ENCODE measurements at places on chromosomes 5 and 9. TPM values are rescaled to one million over a fixed set of nuclear protein-coding genes. Genes with fewer than 3 reads are reported as not detected.

DNA sequence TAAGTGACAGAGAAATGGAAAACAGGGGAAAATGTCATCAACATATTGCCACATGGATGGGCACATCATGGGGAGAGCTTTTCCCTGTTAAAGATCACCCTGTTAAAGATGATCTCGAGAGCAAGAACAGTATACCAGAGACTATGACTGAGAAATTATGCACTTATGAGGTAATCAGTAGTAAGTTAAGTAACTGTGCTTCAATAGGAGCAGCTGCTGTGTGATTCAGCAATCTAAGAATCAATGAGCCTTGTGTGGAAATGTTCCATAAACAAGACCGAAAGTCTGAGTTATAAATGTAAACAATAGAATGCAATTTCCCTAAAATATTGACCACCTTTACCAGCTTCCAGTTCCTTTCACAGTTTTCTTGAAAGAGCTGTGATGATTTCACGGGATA lies 582.3 kb downstream of the CAAP1 start:
- DNase-seq: no peak

The EXD3 gene
- 11.3 TPM for total RNA-seq

DNA sequence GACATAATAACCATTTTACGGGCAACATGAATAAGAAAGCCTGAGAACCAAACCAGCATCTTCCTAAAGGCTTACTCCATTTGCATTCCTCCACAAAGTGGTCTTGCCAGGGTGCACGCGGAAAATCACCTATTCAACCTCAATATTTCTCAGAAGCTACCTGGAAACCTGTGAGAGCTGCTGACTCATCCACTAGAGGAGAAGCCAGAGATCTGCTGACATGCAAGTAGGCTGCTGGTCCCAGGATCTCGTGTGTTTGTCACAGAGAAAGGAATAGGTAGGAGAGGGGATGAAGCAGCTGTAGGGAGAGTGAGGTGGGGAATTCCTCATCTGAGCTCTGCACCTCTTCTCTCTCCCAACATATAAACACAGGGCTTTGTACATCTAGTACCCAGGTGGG lies 138.1 kb downstream of the ADAMTS12 start:
- DNase-seq: no peak

GRCh38 chr9:123336449-123336848 lies 19.5 kb upstream of the CRB2 start:
- no peak for DNase-seq

GRCh38 chr5:39178171-39178570 lies 41.2 kb downstream of the FYB1 start:
- DNase-seq: no peak

- no peak for DNase-seq
Observed at GRCh38 chr9:101737165-101737704, 1.2 kb downstream of the GRIN3A start.

GRCh38 chr9:77856615-77857014 lies 175.0 kb downstream of the GNAQ start:
- DNase-seq: no peak

GRCh38 chr5:19044311-19044710 lies 943.7 kb downstream of the CDH18 start:
- DNase-seq: no peak

The CMYA5 gene
- 1,204 TPM for total RNA-seq

The ODF2 gene
- total RNA-seq: 20.8 TPM

DNA sequence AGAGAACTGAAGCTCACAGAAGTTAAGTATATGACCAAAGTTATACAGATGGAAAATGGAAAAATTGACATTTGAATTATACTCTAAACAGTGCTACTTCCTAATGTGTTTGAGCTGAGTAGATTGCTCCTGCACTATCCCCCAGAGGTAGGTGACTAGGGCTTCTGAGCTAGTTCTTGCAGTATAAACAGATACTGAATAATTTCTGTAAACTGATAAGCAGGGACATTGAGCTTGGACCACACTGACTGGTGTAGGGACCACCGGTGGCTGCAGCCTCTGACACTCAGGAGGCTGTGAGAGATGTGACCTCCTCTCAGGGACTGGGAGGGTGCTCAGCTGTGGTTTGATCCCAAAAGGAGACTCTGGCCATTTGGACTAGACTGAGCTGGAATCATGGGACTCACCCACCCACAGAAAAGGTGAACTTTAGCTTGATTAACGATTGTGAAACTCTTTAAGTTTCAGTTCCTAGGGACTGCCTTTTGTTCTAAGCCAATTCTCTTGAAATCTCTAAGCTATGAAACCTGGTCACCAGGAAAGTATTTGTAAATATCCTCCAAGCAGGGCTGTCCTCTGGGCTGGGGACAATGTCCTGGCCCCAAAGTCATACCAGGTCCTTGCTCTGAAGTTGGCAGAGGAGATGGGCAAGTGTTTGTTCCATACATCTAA lies 291.5 kb downstream of the SEC61B start:
- DNase-seq: no peak

DNA sequence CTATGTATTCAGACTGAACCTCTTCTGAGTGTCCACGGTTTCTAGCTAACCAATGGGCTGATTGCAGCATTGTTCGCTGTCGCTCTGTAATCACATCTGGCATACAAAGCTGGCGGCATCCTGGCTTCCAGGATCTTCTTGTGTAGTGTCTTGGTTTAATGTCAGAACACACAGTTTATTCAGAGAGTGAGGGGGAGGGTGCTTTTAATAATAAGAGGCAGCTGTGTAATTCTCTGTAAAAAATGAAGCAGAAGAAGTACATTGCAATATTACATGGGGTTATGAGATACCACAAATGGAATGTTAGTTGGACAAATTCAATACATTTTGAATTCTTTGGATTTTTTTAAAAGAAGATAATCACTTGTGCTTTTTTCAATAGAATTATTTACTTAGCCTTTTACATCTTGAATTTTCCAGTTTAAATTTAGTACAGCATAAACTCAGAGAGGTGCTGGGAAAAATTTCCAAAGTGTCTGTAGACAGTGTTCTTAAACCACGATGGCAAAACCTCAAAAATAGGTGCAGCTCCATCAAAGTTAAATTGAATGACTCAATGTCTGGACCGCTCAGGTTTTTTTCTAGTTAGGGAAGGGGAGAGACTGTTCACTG lies 206.0 kb downstream of the PCSK1 start:
- DNase-seq: no peak

The PCSK5 gene
- total RNA-seq: 6.2 TPM

Measured in cardiac septum (tissue), 1 donor.